Activated T-helper 1 cell treated with Interleukin-2 at 50 U/mL for 16 hours (primary cell): ENCODE measurements at places on chromosomes 3 and 15.

- no peak for DNase-seq
Observed at GRCh38 chr15:65058394-65059368, 9.1 kb downstream of the RASL12 start.

DNA sequence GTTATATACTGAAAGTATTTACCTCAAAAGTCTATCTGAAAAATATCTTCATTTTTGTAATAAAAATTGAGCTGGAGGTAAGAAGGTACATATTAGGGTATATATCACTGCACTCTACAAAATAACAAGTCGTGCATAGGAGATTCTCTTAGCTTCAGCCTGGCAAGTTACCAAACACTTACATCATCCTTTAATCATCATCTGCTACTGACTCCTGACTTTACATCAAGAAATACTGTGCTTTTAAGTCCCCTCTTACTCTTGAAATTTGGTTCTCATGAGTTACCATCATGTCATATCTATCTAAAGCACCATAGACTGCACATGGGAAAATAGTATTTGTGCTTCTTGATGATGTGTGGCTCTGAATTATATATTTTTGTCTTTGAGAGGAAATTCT is 50.8 kb downstream of the LYSMD4 start:
- DNase-seq, result no peak

GRCh38 chr3:39086144-39086543 is 21.3 kb downstream of the GORASP1 start:
- DNase-seq, result no peak

GRCh38 chr15:50229336-50229735 is 36.2 kb downstream of the HDC start:
- no peak for DNase-seq

DNA sequence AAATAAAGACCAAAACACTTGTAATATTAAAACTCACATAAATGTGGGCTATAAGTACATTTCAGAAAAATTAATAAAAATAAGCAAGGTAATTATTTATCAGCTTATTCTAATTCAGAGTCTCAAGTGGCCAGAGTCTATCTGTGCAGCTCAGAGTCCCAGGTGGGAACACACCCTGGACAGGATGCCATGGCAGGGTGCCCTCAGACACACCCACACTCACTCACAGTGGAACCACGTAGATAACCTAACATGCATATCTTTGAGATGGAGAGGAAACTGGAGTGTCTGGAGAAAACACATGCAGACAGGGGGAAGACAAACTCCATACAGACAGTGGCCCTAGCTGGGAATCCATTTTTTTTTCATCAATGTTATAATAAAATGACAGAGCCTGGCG is 37.2 kb downstream of the FSIP1 start:
- DNase-seq, result no peak
